ENCODE measurements at places on chromosomes 2 and 18.

GRCh38 chr2:85393836-85394235 is 16.3 kb downstream of the CAPG start:
- DNase-seq = no peak

DNA sequence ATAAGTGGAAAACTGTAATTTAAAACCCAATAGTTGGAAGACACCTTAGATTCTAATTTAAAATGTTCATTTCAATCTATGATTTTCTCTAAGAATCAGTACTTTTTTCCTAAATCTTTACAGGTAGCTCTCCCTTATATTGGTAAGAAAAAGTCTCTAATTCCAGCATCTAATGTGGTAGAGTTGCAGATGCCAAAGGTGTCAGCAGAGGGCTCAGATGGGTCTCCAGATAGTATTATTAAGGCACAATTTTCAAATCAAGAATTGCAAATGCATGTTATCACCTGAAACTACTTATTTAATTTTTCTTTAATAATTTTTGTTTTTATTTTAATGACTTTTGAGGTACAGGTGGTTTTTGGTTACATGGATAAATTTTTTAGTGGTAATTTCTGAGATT is 25.5 kb upstream of the ITGA4 start:
- no peak for DNase-seq

GRCh38 chr2:185128996-185129395 is 530.7 kb downstream of the ZNF804A start:
- DNase-seq = no peak

DNA sequence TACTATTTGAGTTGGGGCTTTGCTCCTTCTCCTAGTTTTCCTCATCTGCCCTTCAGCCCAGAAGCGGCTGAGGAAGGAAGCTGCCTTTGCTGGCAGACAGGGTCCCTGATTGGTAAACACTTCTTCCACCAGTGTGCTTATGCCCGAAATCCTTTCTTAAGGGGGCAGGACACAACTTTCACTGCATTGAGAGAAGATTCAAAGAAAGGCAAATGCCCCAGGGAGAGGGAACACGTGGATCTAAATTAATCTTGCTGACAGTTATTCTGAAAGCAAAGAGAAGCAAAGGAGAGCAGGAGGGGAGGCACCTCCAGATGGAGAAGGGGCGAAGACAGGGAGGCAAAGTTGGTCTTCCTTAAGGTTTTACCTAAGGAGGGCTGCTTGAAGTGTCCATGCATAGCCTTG is 92.1 kb upstream of the EFEMP1 start:
- DNase-seq = no peak

- no peak for DNase-seq
Observed at GRCh38 chr2:203659331-203660049, 46.9 kb upstream of the CD28 start.

- no peak for DNase-seq
Observed at GRCh38 chr2:205133544-205133943, 548.8 kb upstream of the NRP2 start.

- peak; percentile 85 for DNase-seq
Observed at GRCh38 chr18:67359873-67360838, 156.4 kb downstream of the DSEL start.

DNA sequence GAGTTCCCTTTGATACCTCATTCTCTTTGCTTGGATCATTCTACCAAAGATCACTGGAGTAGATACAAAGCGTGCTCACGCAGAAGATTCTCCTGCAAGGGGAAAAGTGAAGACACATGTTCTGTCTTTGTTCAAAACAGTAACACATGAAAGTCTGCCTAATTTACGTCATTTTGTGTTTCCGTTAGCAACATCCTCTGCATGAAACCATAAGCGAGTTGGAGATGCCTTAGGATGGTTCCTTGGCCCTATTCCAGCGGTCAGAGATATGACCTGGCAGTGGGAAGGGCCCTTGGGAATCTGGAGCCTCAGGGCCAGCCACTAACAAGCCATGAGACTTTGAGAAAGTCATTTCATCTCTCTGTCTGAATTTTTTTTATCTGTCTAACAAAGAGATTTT is 180.9 kb upstream of the TWIST2 start:
- DNase-seq = no peak

DNA sequence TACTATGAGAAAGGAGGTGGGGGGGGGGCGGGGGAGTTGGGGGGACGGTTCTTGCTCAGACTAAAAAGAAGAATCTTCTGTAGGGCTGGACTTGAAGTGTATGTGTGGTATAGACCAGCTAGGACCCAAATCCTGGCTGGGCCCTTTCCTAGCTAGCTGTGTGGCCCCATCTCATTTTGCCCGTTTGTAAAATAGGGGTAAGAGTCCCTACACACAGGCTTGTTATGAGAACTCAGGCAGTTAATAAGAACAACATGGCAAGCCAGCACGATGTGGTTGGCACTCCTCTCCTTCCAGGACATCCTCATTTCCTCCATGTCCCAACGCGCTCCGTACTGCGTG is 1.1 kb downstream of the EVA1A start:
- DNase-seq = no peak

DNA sequence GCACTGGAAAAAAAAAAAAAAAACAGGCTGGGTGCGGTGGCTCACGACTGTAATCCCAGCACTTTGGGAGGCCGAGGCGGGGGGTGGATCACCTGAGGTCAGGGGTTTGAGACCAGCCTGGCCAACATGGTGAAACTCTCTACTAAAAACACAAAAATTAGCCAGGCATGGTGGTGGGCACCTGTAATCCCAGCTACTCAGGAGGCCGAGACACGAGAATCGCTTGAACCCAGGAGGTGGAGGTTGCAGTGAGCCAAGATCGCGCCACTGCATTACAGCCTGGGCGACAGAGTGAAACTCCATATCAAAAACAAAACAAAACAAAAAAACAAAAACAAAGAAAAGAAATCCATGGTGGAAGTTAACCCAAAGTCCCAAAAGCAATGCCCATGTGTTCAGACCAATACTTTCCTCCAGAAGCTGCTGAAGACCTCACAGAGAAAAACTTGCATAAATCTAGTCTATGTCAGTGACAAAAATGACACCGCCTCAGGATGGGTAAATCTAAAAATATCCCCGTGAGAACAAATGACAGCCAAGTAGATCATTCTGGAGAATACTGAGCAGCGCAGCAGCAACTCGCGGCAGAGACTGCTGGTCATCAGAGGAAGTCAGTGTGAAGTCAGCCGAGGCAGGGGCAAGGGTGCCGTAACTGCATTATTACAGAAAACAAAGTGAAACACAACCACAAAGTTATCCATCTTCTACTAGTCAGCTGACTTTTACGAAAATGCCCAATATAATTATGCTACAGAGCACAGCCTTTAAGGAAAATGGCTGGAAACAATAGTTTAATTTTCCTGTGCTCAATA is 41.0 kb downstream of the LPIN2 start:
- no peak for DNase-seq

DNA sequence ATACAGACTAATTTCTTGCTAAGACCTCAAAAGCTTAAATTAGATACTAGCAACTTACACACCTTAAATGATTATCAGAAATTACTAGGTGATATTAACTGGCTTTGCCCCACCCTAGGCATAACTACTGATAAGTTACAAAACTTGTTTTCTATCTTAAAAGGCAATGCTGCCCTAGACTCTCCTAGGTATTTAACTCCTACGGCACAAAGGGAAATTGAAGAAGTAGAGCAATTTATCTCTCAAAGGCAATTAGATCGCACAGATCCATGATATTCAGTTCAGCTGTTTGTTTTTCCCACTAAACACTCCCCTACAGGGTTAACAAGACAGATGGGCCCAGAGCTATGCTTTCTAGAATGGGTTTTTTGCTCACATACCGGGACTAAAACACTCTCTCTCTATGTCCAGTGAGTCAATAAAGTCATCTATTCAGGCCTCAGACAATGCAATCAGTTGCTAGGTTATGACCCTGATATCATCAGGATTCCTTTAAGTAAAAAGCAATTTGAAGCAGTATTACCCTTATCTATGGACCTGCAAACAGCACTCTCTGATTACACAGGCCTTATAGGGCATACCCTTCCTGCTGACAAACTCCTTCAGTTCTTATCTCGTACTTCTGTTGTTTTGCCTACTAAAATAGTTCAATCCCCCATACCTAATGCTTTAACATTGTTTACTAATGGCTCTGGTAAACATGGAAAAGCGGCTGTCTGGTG is 14.3 kb downstream of the MAP3K2 start:
- no peak for DNase-seq

DNA sequence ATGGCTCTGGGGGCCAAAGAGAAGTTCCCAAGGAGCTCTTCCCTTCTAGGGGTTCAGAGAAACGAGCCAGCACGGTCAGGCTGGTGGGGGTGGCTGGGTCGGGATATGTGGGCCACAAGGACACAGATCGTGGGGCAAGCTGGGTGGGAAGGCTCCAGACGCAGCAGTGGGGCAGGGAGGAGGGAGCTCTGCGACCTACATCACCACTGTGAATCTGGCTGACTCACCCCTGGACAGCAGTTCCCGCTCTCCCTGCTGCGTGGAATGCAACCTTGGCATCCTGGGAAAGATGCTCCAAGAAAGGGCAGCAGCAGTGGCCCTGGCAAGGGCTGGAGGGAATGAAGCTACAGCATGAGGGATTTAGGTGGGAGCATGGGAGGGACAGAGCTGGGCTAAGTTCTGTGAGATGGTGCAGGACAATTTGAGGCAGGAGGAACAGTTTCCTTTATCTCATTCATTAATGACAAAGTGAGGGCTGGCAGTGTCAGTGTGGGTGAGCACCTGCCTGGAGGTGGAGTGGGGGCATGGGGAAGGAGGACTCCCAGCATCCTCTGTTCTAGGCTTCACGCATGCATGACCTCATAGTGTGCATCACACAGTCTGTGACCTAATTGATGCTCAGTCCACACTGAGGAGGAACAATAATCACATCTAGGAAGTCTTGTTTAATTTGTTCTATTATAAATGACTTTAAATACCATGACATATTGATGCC is 25.0 kb downstream of the CELF4 start:
- no peak for DNase-seq

DNA sequence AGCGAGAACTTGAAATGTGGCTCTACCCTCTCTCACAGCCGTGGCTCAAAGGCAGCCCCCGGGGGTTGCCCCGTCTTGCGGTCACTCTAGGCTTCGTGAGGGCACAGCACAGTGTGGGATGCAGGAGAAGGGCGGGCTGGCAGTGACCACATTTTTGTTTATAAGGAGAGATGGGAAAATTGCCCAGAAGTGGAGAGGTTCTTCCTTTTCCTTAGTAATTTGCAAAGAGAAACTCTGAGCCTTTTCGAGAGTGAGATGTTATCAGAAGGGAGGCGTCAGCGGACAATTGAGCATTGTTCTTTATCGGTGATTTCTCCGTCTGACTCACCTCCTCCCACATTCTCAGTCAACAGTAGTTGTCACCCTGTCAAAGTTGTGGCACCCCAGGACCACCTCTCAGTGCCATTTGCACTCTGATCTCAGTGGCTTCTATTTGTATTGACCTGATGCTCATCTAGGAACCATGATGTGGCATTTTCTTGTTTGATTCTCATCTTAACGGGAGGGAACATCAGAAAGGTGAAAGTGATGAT is 89.6 kb downstream of the ACAA2 start:
- no peak for DNase-seq

- no peak for DNase-seq
Observed at GRCh38 chr2:16351137-16351536, 314.5 kb downstream of the CYRIA start.

GRCh38 chr2:38533180-38533579 is 69.5 kb downstream of the HNRNPLL start:
- DNase-seq = no peak

DNA sequence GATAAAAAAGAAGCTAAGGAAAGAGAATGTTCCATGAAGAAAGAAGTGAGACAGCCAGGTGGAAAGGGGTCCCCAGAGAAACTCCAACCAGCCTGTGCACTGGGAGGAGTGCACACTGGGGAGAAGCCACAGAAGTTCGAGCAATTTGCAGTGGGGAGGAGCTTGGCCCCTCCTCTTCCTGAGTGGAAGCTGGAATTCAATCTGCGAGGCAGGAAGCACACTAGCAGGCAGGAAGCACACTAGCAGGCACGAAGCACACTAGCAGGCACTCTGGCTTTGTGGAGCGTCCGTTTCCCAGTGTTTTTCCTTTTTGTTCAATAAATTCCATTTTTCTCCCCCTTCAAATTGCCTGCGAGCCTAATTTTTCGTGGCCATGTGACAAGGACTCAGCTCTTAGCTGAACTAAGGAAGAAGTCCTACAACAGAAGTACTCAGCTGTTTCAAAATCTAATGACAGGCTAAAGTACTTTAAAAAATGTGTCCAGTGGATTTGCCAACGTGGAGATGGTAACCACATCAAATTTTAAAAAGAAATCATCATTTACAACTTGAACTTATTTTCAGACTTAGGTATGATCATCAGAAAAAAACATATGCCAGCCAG is 21.4 kb upstream of the SPIRE1 start:
- peak; percentile 45 for DNase-seq

GRCh38 chr2:138276339-138276738 is 225.2 kb upstream of the SPOPL start:
- no peak for DNase-seq

GRCh38 chr2:37563375-37564015 is 107.9 kb downstream of the CDC42EP3 start:
- DNase-seq = no peak

GRCh38 chr2:137179542-137179941 is 414.2 kb downstream of the THSD7B start:
- DNase-seq = no peak

- DNase-seq = no peak
Observed at GRCh38 chr18:27695503-27695902, 481.4 kb downstream of the CDH2 start.

DNA sequence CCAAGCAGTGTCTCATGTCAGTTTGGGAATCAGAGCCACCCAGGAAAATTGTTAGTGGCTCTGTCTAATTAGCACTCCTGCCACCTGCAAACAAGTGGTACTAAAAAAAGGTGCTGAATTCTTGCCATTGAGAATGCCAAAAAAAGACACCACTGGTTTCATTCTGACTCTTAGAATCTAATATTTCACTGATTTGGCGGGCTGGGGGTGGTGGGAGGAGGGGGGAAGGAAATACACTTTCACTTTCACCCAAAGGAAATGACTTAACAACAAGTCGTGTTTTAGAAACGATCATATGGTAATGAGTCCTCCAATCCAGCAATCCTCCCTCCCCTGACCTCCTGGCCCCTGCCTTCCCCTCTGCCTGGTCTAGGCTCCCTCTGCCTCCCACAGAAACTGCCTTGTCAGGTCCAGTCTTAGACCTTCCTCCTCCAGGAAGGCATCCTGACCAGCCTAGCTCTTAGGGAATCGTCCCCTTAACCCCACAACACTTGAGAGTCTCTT is 4.4 kb upstream of the KLHL29 start:
- no peak for DNase-seq

DNA sequence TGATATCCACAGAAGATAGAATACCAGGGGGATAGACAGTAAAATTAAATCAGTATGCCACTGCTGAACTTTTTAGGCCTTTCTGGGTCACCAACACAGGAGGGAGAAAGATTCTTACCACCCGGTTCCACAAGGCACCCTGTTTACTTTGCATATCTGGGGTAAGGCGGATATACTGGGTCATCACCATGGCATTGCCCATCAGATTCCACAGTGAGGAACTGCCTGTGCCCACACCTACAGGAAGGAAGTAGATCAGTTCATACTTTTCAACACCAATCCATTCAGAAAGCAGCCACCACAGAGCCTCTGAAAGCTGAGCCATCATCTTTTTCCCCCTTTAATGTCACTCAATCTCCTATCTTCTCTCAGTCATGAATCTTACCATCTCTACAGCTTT is 2.0 kb downstream of the LMAN2L start:
- no peak for DNase-seq

- DNase-seq = no peak
Observed at GRCh38 chr2:137969418-137969765, 5.1 kb downstream of the HNMT start.

- no peak for DNase-seq
Observed at GRCh38 chr2:157053876-157054275, 203.6 kb upstream of the GALNT5 start.
